ENCODE measurements at places on chromosomes 2 and 18.

DNA sequence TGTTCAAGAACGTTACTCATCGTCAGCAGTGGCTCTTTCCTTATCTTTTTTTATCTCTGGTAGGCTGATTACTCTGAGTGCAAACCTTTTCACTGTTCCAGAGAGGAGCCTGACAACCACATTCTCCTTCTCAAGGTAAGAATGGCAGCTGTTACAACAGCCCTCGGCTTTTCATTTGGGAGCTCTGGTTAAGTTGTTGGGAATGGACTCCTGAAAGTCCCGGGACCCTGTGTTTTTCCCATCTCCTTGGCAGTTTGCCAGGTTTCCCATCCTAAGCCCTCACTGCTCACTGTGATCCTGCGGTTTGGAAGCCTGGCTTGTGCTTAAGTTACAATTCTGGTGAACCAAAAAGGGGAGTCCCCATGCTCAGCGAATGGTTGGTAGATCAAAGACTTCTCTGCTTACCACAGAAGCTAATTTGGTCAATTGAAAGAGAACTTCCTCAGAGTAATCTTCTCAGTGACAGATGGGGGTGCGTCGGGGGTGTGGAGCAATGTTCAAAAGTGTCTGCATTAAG, 122.3 kb downstream of the LYPD6B start:
- no peak for DNase-seq

DNA sequence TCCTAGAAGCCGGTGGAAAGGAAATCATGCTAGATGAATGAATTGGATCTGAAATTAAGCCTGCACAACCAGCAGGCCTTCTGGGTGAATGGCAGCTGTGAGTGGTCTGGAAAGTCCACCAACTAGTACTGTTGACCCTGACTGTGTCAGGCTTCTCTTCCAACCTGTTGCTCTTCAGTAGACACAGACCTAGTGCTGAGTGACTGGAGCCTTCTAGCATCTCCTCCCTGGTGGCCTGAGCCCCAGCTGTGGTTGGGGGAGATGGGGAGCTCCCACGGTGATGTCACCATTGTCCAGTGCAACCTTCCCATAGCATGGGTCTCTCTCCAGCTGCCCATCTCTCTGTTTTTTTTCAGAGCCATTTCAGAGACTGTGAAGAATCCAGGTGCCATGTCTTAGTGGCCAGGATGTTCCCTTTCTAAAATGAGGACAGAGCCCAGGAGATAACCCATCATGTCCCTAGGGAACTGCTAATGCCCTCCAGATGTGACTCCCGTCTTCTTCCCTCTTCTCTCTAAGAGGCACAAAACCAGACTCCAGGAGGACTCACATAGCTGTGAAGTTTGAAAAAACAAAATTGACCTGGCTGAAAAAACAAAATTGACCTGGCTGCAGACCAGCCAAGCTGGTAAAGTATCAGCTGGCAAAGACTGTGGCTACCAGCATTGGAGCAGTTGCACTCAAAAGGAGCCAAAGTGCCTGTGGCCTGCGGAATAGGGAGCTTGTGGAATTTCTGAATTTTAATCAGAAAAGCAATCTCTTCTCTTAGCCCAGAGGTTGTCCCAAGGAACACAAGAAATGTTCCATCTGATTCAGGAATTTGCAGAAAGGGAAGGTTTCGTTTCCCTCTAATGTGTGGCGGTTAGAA, 67.4 kb upstream of the RPL31 start:
- no peak for DNase-seq

DNA sequence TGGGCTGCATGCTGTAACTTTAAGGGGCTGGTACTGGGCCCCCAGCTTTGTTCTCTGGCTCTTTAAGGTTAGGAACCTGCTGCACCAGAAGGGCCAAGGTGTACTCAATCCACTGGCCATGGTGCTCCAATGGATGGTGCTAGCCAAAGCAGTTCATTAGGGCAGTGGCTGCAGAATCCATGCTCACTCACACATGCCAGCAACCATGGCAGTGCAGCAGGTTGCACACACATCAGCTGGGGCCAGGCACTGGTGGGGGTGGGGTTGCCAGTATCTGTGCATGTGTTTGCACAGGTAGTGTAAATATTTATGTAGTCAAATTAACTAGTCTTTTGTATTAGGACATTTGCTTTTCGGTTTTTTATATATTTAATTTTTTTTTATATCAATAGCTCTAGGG, 228.3 kb upstream of the EPC2 start:
- no peak for DNase-seq

- no peak for DNase-seq
These were observed 42.9 kb upstream of the SLC35F5 start for GRCh38 chr2:113799375-113799774.
